Right renal pelvis (tissue), 4 donors: ENCODE measurements at places on chromosomes 7 and 10. TPM values are rescaled to one million over a fixed set of nuclear protein-coding genes. Genes with fewer than 3 reads are reported as not detected.

Gene SPDYE2B
- 0.79 TPM for polyA plus RNA-seq

Gene PRKG1
- 13.4 TPM for polyA plus RNA-seq

Gene SBDS
- 126 TPM for polyA plus RNA-seq

Gene LIPJ
- 0.11 TPM for polyA plus RNA-seq

Gene SLC18A3
- polyA plus RNA-seq = not detected

Gene SLC26A5
- not detected for polyA plus RNA-seq

Gene LIPN
- not detected for polyA plus RNA-seq

Gene AKR1C2
- 11.4 TPM for polyA plus RNA-seq

Gene TSPAN33
- 64.4 TPM for polyA plus RNA-seq

Gene ZC3HAV1
- 17.4 TPM for polyA plus RNA-seq

Gene LRRC61
- polyA plus RNA-seq = 26.1 TPM

Gene TMEM140
- 26.7 TPM for polyA plus RNA-seq

Gene AASS
- 45.2 TPM for polyA plus RNA-seq

Gene PRLHR
- not detected for polyA plus RNA-seq

- DNase-seq = no peak
Measured at GRCh38 chr7:130298544-130299326, 5.8 kb downstream of the CPA4 start.

DNA sequence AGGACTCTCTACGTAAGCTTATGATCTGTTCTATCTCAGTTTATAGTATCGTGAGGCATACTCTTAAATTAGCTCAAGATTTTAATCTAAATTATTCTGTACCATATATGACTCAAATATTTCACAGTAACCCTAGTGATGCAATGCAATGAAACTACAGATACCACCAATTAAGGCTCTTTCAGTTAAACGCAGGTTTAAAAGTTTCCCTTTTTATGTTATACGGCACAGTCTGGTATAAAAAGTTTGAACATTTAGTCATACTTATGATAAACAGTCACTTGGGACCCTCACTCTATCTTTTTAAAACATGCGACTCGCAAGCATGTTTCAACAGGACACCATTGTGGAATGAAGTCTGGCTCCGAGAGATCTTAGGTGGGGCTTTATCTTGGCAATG is 107.2 kb downstream of the CDK6 start:
- DNase-seq = no peak

DNA sequence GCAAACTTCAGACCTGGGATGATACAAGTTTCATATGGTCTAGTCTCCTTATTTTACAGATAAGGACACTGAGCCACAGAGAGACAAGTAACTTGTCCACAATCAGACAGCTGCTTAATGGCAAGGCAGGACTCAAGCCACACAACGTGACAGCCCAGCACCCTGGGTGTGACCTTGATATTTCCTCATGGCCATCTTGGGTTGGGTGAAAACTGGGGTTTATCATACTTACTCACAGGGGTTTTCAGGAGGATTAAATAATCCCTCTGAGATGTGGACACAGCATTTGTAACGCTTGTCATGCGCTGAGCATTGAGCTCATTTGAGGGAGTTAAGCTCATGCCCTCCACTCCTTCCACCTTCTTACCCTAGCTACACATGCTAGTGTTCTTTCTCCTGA is 58.0 kb downstream of the ABLIM1 start:
- no peak for DNase-seq

- DNase-seq = no peak
Measured at GRCh38 chr7:71386152-71386785, 254.3 kb downstream of the GALNT17 start.

DNA sequence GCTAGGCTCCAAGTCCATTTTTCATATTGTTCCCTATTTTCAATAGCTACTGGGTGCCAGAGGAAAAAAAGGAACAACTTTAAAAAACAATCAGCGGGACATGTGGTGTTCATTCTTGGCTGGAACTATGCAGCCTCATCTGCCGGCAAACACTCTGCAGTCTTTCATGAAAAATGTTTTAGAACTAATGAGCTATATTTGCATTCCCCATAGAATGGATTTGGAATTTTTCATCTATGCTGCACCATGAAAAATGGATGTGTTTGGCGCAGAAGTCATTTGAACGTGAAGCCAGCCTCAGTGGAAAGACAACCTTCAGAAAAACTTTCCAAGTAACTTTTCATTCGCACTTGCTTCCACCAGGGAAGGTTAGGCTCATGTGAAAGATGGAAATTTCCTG is 270.5 kb downstream of the SKAP2 start:
- DNase-seq = no peak

GRCh38 chr7:151873402-151873965 is 3.4 kb downstream of the PRKAG2 start:
- DNase-seq = no peak

- no peak for DNase-seq
Measured at GRCh38 chr10:98262571-98262970, 5.4 kb downstream of the LOXL4 start.

DNA sequence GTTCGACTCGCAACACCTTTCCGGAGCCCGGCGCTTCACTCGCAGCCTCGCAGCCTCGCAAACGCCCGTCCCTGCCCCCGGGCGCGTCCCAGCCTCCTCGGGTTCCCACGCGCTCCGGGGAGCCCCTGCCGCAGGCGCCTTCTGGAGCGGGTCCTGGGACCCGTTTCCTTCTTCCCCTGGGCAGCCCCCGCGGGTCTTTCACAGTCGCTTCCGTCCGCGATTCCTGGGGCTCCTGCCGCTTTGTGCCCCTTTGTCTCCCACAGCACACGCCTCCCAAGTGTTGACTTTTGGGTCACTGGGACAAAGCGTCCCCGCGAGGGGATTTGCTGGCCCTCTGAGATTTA is 140.7 kb downstream of the DYNC2I1 start:
- no peak for DNase-seq

DNA sequence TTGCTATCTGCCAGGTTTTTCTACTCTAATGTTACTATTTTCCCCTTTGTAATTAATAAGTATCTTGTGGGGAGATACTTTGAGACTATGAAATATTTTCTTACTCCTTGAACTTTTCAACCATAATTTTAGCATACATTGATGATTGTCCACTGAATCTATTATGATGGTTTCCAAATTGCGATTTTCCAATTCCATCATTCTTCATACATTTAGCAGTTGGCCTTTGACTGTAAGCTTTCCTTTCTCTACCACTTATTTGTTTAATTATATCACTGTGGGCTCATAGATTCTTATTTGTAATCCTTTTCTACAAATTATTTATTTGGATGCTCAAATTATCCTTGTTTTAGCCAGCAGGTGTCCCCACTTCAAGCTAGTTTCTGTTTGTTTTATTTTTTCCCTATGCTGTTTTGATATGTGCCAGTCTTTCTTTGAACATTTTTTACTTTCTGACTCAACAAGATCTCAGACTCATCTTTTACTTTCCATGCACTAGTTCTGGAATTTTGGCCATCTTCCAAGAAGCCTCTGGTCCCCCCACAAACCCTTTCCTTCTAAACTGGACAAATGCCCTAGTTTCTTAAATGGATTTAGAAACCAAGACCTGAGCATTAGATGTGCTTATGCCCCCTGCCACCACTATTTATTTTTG is 11.4 kb upstream of the MRPS16 start:
- no peak for DNase-seq

GRCh38 chr10:17802976-17803375 is 6.2 kb upstream of the MRC1 start:
- no peak for DNase-seq

GRCh38 chr7:78955329-78955728 is 498.1 kb downstream of the MAGI2 start:
- DNase-seq = no peak

DNA sequence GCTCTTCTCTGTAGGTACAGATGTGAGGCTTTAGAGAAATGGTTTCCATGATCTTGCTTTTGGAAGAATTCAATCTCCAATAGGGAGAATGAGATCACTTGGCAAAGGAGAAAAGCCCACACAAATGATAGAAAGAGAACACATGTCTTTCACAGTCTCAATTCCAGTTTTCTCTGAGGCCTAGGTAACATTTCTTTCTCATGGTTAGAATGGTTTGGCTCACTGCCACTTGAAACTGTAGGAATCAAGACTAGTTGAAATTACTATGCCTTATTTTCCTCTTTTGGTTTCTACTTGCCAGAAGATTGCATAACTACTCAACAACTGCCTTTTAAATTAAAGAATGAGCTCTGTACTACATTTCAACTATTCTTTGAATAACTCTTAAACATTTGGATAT is 276.5 kb upstream of the TEX47 start:
- DNase-seq = no peak

DNA sequence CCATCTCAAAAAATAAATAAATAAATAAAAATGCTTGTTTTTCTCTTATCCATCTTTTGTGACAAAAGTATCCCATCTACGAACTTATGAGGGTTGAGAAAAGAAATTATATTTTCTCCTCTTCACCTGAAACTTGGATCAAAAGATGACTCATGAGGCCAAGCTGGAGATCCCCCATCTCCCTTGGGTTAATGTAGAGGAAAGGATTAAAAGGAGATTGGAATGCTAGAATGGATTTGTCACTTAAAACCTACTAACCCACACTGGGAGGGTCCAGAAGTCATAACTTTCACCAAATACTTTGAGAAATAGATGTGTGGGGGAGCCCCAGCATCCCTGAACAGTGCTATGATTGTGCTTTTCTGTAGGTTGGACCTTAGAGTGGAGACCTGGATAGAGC is 46.3 kb upstream of the PIK3CG start:
- DNase-seq = no peak

- no peak for DNase-seq
Measured at GRCh38 chr10:132603851-132604533, 66.4 kb downstream of the INPP5A start.
